ENCODE measurements at places on chromosomes 7 and 10.

GRCh38 chr7:18458830-18459229 is 36.7 kb upstream of the HDAC9 start:
- DNase-seq, result no peak

DNA sequence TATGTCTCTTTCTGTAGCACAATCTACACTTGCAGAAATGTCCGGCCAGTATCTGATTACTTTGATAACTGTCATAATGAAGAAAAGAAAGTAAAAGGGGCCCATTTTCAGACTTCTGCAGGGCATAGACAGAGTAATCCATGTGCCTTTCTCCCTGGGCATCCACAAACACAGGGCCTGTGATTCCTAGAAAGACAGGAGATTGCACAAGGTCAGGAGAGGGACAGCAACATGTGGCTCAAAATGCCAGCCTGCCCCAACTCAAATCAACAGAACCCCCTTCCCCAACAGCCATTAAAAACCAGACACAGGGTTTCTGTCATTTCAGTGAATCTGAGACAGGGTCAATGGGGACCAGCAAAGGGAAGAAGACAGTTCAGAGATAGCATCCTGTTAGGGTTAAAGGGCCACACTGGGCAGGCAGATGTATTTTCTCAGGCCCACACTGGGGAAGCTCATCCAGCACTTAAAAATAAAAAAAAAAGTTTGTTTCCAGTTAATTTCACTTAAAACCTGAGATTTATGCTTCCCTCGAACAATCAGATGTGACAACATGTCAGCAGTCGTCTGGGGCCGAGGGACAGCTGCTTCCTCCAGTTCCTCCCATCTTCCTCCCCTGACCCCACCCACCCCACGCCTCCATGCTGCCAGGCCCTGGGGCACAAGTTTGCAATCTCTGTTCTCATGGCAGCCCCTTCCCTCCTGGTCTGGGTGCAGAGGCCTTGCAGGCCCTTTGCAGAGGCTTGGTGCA is 30.7 kb upstream of the ACSL5 start:
- DNase-seq, result no peak

DNA sequence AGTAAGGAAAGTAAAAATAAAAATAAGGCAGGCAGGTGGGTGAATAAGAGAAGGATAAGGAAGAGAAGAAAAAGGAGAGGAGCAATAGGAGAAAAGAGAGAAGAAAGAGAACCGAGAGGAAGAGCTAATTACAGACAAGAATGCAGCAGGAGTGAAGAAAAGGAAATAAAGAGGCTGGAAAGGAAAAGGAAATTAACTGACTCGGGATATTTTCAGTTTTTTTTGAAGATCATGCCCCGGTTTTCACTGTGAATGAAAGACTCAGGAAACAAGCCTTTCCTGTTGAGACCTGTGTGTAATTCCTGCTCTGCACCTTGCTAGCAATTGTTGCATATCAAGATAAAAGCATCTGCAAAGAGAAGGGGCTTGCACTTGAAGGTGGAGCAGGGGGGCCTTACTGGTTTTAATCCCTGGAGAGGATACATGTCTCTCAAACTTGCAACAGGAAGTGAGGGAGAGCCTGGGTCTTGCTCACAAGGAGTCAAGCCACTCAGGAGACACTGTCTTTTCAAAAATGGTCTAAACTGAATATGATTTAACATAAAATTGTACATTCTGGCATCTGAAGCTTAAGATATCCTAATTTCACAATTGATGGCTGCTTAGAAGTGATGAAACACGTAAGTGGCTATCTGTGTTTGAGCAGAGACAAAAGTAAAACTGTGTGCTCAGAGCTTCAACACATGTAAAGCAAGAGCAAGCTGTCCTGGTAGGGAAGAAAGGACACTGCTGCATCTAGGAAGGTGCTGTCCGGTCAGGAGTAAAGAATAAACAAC is 157.6 kb downstream of the FAM107B start:
- DNase-seq, result no peak

GRCh38 chr10:5538446-5538845 is 13.7 kb downstream of the CALML3 start:
- DNase-seq, result no peak

DNA sequence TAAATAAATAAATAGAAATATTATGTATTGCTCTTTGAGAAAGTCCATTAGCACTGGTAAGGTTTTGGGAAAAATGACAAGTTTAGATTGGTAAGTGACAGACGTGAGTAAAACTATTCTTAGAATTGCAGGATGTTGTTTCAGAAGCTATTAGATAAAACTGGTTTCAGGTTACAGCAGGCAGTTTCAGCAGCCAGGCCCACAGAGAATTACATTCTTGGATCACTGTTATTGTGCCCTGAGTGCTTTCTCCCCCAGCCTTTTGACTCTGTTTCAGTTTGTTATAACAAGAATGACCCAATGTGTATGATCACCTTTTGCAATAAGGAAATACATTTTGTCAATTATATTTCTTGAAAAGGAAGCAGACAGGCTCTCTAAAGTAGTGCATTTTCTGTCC is 86.5 kb downstream of the DKK1 start:
- no peak for DNase-seq

GRCh38 chr10:72800000-72800740 is 93.4 kb upstream of the OIT3 start:
- DNase-seq, result no peak

DNA sequence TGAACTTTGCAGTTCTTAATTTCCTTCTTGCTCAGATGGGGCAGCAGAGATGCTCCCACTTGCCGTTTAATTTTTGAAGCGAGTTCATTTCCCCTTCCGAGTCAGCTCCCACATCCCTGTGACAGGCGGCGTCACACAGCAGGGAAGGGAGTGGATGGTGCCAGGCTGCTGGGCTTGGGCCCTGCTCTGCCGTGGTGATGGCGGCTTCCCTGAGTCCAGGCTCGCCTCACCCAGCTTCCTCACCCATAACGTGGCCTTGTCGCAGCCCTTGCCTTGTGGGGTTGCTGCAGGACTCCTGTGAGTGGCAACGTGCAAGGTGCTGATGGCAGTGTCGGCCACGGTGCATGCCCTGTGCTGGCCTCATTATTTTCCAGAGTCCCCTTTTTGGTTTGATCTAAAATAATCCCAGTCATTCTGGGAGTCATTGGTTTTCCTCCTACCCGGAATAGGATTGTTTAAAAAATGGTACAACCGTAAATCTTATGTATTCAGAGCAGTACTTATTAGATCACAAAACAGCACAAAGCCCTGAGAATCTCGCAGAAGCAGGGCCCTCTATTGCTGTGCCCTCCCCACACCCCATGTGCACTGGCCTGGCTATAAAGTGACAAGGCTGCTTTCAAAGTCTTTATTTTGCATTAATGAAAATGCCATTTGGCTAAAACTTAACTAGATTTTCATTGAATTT is 260.1 kb downstream of the WDR37 start:
- no peak for DNase-seq

DNA sequence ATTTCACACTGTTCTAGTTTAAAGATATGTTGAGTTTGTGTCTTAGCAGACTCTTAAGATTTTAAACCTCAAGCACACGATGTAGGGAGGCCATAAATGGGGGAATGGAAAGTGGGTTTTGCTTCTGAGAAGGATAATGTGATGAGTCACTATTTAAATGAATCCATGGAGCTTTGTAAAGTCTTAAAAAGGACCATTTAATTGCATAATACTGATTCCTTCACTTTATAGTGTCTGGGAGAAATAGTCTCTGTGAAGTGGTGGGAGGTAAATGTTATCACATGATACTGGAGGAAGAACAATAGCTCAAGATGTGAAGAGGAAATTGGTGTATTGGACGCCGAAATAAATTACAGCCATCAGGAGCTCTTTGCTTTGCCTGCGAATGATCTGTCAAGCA is 84.0 kb upstream of the MYO3A start:
- DNase-seq, result no peak

DNA sequence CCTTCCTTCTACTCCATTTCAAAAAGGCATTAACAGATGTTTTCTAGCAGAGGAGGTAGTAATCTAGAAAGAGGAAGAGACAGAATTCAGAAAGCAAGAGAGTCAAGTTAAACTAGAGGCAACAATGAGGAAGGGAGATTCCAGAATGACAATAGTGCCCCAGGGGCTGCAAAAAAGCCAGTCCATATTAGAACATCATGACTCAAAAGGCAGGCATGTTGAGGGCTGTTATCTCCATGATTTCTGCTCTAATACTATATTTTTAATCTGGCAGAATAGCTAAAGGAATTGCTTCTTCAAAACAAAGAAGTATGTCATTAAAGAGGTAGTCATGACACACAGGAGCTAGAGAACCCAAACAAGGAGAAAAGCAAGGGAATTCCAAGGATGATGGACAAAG is 599.6 kb downstream of the INHBA start:
- DNase-seq, result no peak

DNA sequence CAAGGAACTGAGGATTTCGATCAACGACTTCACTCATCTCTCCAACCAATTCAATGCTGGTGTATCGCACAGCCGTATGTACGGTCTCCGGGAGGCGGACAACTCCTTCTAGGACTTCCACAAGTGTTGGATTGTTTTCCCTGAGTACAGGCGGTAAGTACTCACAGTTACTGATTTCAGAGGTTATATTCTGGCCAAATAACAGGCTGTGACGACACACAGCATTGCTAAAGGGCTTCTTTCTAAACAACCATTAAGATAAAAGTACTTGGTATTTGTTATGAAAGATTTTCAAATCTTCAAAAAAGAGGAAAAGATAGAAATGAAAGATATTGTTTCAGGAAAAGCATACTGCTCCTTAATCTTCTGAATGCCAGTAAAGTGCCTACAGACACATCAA is 52.2 kb downstream of the IRF5 start:
- DNase-seq, result no peak

- no peak for DNase-seq
Measured at GRCh38 chr7:80791509-80791929, 127.3 kb downstream of the SEMA3C start.

GRCh38 chr7:91826377-91826776 is 54.1 kb downstream of the MTERF1 start:
- no peak for DNase-seq

DNA sequence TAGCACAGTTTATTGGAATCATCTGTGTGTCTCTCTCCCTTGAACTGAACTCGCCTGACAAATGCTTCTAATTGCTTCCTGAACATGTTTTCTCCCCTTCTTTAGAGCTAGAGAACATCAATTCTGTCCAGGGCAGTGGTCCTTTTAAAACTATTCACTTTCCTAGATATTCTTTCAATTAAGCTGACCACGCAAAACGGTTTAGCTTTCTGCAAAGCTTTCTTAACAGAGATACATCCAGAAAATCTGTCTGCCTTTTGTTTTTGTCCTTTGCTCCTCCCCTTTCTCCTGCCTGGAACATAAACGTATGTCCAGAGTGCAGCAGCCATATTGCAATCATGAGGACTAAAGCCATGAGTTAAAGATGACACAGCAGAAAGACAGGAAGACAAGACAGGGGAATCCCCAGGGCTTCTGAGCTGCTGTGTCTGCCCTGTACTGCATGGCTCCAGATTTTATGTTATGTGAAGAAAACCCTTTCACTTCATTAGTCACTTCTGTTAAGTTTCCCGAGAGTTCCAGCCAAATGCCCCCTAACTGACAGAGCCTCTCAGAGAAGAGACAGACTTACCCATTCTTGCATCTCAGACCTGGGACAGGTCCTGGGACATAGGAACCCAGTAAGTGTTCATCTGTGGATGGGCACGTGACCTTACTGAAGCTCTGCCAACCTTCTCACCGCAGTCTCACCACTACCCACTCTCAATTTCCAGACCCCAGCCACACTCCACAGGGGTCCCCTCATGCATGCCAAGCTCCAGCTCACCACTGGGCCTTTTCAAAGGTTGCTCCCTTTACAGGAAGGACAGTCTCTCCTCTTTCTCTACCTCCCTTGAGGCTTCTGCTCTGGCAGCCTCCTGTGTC is 35.0 kb upstream of the CPXM2 start:
- no peak for DNase-seq

DNA sequence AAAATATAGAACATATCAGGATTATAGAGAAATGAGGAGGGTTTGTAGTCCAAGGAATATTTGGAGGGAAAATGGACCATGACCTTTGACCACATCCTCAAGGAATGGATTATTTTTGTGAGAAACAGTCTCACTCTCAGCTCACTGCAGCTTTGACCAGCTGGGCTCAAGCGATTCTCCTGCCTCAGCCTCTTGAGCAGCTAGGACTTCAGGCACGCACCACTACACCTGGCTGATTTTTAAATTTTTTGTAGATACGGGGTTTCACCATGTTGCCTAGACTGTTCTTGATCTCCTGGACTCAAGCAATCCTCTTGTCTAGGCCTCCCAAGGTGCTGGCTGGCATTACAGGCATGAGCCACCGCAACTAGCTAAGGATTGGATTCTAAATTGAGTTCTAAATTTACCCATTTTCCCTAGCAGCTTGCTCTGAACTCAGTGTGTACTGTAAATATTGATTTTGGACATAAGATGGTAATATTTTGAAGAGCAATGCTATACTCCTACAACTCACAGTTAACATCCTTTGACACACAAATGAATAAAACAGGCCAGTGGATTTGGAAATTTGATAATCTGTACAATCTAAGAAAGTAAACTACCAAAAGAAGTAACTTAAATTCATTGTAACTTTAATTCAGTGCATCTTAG is 73.8 kb downstream of the TET1 start:
- DNase-seq, result no peak

GRCh38 chr7:20330239-20330927 is at the start of gene ITGB8:
TSS of gene ITGB8 (plus strand) at chr7:20330900. CDS start at chr7:20331807, 907 bp downstream.
- peak; percentile 62 for DNase-seq

DNA sequence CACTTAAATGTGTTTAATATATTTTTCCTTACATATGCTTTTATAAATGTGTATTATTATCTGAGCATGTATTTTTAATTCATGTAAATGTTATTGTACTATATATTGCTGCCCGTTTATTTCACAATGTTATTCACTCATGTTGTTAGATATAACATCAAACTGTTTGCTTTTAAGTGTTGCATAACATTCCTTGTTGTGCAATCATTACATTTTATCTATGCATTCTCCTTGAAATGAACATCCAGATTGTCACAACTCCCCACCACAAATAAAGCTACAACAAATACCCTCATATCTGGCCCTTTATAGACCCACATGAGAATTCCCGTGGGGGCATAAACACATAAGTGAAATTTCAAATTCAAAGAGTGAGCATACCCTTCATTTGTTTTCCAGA is 264.2 kb downstream of the HPSE2 start:
- no peak for DNase-seq

DNA sequence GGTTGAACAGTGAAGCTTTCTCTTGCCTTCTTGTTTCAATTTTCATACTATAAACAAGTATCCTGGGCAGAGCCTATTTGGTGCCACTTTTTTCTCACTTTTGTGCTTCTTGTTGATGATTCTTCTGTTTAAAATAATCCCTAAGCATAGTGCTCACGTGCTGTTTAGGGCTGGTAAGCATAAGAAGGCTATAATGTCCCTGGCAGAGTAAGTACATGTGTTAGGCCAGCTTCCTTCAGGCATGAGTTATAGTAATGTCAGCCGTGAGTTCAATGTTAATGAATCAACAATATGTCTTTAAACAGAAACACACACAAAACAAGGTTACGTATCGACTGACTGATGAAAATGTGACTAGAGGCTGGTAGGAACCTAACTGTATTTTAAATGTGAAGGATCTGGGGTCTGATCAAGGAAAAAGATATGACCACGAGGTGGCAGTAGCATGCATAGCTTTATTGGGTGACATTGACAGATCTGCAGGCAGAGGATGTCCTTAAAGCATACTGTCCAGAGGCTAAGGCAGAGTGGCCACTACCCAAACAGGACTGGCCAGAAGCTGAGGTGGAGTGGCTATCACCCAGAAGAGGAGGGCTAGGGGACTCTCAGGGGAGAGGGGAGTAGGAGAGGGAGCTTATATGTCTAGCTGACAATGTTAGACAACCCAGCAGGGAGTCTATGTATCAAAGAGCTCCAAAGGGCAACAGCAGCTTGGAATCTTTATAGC is 113.7 kb downstream of the BRAF start:
- peak; percentile 56 for DNase-seq

All from NCI-H1105 (cell line).